CD4-positive, alpha-beta T cell treated with Interleukin-1 beta for 1 hour (primary cell): ENCODE measurements at places on chromosomes 6 and 20.

DNA sequence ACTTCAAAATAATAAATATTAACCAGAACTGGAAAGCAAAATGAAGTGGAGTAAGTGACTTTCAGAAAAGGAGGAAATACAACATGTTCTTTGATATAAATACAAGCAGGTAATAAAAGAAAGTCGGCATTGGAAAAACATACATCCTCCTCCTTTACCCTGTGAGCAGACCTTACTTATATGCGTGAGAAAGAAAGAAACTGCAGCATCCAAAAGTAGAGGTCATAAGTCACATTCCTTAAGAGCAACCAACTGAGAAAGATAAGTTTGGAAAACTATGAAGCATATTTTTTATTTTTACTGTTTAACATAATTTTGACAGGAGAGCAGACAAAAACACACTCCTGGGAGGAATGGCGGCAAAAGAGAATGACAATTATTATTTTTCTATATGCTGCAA is 155.5 kb downstream of the HACE1 start:
- no peak for DNase-seq

GRCh38 chr6:131916847-131917246 is 34.3 kb downstream of the CCN2 start:
- DNase-seq, result no peak

DNA sequence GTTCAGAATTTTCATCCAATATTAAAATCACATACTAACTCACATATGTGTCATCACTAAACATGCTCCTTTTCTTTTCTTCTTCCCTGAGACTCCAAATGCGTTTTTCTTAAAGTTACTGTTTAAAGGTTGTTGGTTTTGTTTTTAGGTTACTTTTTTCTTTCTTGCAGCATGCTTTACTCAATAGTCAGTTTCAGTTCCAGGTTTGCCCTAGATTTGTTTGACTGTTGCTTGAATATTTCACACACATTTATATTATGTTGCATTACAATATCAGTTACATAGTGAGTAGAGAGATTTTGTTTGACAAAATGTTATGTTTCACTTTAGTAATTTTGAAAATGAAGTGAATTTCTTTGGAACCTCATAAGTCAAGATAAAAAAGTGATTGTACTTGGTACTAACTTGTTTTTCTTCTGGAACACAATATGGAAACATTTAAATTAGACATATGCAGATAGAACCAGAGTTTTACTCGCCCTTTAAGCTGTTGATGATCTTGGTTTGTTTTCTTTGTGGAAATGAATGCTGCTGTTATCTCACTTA is 27.3 kb downstream of the FNDC1 start:
- DNase-seq, result no peak

GRCh38 chr20:51710361-51710894 is 57.8 kb downstream of the ATP9A start:
- no peak for DNase-seq

GRCh38 chr6:3592371-3592941 is 135.6 kb upstream of the SLC22A23 start:
- DNase-seq, result peak; percentile 13

- no peak for DNase-seq
Observed at GRCh38 chr6:167394339-167394738, 69.5 kb downstream of the TTLL2 start.
